ENCODE measurements at places on chromosomes 2 and 18. TPM values are rescaled to one million over a fixed set of nuclear protein-coding genes. Genes with fewer than 3 reads are reported as not detected.
A peak's percentile ranks its signal among the peaks of the same experiment; 100 is the strongest.

- no peak for DNase-seq
These were observed 63.9 kb upstream of the CCDC195 start for GRCh38 chr2:224780106-224780505.

- DNase-seq: no peak
These were observed 280.8 kb downstream of the CCDC85A start for GRCh38 chr2:56464613-56465012.

GRCh38 chr2:167279810-167280209 is 391.5 kb downstream of the XIRP2 start:
- no peak for DNase-seq

DNA sequence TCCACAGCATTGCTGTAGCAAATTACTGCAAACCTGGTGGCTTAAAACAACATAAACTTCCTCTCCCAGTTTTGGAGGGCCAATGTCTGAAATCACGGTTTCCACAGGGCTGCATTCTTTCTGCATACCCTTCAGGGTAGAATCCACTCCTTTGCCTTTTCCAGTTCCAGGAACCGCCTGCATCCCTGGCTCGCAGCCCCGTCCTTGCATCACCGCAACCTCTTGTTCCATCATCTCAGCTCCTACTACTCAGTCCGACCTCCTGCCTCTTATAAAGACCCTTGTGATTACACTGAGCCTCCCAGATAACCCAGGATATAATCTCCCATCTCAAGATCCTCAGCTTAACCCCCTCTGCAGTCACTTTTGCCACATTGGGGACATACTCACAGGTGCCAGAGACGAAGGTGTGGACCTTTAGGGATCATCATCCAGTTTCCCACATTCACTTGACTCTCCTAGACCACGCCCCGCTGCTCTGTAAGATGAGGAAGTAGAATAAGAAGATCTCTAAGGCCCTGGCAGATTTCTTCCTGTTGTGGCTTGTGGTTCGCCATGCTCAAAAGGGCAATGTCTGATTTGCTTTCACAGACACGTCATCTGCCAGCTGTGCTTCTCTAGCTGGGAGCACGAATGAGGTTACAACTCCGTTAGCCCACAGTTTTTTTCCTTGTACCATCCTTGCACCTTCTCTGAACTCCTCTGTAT is 103.6 kb upstream of the AGAP1 start:
- peak; percentile 30 for DNase-seq

DNA sequence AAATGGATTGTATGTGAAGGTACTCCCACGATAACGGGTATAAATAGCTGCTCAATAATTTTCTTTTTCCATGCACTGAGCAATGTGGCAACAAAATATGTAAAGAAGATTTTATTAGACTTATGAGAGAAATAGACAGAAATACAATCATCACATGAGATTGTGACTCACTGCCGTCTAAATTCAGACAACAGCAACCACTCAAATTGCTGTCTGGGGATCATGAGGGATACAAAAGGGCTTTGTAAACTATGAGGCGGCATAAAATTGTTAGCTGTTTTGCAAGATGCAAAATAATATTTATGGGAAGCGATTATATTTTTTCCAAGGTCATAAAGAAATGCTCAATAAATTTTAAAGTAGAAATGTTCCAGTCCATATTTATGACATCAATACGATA is 259.1 kb upstream of the AGAP1 start:
- DNase-seq: no peak

DNA sequence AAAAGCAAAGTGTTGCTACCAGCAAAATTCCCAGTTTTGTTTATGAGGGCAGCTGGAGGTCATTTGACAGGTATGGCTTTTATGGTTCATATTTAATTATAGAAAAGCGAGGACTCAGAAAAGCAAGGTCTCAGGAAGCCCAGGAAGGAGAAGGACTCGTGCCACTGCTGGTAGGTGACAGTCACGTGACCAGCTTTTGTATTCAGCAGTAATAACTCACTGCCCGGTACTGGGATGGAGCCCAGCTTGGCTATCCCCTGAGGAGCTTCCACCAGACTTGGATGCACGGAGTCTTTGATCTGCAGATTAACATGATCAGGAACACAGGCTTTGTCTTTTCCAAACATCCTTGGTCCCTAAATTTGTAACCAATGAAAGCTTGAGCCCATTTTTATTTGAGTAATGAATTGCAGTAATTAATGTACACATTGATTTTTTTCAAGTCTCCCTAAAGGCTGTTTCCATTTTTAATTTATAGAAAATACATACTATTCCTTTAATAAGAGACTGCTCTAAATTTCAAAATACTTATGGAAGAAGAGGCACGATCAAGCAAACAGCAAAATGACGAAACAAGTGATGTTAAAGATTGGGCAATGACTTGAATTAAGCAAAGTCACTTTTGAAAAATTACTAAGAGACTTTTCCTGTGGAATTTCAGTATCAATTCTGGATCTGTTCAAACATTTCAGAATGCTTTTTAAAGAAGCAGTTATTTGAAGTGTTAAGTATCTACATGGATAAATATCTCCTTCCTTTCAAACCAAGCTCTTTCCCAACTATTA is 251.7 kb upstream of the HNRNPA3 start:
- DNase-seq: no peak

DNA sequence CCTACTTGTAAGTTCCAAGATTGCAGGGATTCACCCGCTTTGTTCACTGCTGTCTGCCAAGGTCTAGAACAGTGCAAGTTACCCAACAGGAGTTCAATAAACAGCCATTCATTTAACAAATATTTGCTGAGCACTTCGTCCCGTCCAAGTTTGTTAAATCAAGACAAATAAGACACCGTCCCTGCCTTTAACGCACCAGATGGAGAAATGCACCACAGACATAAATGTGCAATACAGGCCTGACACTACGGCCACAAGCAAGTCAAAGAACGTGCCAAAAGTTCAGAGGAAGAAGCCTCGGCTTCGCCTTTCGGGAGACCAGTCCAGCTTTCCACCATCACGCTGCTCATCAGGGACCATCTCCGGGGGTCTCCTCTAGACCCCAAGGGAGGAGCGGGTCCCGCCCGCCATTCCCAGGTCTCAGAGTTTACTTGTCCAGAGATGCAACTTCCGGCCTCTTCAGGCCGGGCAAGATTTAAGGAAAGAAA is 429 bp downstream of the C2orf76 start:
- peak; percentile 27 for DNase-seq

GAL3ST2 gene
- not detected for total RNA-seq

FBXO41 gene
- total RNA-seq: 4.0 TPM

RGPD4 gene
- total RNA-seq: not detected

FAM228A gene
- total RNA-seq: 0.71 TPM

ACMSD gene
- total RNA-seq: not detected

RAD51AP2 gene
- 0.10 TPM for total RNA-seq
